ENCODE measurements at places on chromosomes 7 and 10.

- no peak for DNase-seq
Measured at GRCh38 chr7:134927076-134927475, 59.2 kb upstream of the AGBL3 start.

DNA sequence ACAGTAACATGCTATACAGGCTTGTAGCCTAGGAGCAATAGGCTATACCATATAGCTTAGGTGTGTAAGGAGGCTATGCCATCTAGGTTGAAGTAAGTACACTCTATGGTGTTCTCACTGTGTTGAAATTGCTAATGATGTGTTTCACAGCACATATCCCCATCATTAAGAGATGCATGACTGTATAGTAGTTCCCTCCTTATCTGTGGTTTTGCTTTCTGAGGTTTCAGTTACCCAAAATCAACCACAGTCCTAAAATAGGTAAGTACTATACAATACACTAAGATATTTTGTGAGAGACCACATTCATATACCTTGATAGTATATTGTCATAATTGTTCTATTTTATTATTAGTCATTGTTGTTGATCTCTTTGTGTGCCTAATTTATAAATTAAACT, 12.7 kb downstream of the FZD1 start:
- no peak for DNase-seq

- DNase-seq: no peak
Measured at GRCh38 chr7:81990395-81990794, 220.5 kb upstream of the HGF start.

DNA sequence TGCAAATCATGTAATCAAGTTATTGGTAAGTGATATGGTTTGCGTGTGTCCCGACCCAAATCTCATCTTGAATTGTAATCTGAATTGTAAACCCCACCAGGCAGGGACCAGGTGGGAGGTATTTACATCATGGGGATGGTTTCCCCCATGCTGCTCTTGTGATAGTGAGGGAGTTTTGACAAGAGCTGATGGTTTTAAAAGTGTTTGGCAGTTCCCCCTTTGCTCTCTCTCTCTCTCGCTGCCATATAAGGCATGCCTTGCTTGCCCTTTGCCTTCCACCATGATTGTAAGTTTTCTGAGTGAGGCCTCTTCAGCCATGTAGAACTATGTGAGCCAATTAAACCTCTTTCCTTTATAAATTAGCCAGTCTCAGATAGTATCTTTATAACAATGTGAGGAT, 302.6 kb downstream of the THSD7A start:
- no peak for DNase-seq

DNA sequence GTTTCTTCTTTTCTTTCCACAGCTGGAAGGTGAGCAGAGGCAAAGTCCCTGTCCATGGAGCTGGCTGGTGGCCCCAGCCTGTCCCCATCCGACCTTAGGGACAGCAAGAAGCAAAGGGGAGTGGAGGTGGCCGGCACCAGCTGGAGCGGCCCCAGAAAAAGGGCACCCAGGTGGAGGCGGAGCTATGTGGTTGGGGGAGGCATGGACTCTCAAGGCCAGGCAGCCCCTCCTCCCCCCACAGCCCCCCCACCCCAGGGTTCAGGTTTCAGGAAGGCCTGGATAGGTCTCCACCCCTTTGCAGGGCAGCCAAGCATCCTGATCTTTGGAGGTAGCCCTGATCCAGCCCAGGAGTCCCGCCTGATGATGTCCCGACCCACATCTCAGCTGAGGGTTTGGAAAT, at the start of gene SSC4D:
Gene SSC4D, minus strand, starts transcription at position 161 of the 400 bp plus-strand sequence. CDS start 5,258 bp downstream, outside the sequence.
- DNase-seq: no peak

DNA sequence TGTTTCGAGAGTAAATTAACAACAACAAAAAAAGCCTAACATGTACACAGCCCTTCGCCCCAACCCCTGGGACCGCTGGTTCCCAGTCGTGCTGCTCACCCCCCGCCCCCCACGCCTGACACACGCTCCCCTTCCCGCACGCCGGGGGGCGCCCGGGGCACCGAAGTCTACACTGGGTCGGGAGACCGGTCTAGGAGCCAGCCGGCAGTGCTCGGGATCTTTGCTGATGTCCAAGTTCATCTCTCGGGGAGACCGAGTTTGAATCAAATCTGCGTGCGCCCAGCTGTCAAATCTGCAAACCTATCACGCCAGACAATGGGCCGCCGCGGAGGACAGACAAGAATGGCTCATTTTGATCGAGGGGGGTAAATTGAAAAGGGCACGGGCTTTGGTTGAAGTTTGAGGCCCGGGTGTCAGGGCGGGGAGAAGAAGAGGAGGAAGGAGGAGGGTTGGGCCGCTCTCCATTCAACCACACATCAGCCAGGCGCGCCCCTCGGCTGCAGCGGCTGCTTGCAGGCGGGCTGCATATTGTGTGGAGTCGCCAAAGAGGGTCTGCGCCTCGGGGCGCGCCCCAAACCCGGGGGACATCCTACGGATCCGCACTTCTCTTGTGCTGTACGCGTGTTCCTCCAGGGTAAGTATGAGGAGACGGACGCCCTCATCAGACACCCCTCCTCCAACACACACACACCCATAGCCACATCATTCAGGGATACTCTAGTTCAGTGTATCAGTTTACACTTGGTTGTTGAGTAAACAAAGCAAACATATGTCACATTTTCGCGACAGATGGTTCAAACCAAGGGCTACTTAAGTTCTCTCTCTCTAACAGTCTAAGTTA, 1.3 kb upstream of the GFRA1 start:
- peak; percentile 17 for DNase-seq

- no peak for DNase-seq
Measured at GRCh38 chr10:122474131-122474818, 12.9 kb downstream of the HTRA1 start.
